Inflammatory macrophage (primary cell): ENCODE measurements at places on chromosomes 16 and 17.

DNA sequence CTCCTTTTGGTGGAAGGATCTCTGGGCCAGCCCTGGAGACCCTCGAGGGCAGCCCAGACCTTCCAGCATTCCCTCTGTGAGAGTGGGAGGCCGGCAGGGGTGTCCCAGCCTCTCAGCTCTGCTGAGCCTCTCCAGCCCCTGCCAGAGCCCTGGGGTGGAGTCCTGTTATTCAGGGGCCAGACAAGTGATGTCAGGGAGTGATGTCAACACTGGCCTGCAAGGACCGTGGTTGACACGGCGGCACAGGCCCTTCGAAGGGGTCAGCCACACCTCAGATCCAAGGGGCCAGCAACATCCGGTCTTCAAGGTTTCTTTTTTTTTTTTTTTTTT, 231.2 kb downstream of the KATNIP start:
- DNase-seq: no peak

DNA sequence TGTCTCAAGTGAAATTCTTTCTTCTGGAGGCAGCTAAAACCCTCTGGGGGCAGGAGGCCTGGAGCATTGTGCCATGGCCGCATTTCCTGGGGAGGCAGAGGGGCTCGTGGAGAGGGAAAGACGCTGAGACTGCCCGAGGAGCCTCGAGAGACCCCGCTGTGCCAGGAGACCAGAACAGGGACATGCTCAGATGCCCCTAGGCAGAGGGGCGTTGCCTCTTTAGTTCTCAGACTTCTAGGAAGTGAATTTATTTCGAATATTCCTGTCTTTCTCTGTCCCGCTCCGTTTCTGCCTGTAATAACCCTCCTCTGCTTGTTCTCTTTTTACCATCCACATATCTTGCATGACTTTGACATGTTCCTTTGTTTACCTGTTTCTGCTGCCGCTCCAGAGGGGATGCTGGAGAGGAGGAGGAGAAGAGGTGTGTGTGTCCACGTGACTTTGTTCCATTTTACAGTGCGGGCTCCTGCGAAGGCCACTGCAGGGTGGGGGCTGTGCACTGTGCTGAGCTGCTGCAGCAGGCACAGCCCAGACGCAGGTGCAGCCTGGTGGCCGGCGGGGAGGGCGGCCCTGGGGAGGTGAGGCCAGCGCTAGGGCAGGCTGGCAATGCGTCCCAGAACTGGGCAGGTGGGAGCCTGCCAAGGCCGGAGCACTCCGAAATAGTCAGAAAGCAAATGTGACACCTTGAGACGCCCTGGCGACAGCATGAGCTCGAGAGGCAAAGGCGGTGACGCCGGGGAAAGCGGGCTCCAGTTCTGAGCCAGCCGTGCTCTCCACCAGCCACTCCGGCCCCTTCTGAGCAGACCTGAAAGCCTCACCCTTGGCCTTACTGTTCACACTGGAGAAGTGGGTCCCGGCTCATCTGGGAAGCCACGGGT, 29.9 kb downstream of the CIBAR2 start:
- no peak for DNase-seq

- no peak for DNase-seq
Measured at GRCh38 chr17:63325808-63326207, 120.3 kb downstream of the CYB561 start.

GRCh38 chr17:12789481-12790248, at the start of gene ARHGAP44:
Gene ARHGAP44 (plus strand): TSS chr17:12789498. CDS start chr17:12789839, 341 bp downstream.
- DNase-seq: peak; percentile 9

DNA sequence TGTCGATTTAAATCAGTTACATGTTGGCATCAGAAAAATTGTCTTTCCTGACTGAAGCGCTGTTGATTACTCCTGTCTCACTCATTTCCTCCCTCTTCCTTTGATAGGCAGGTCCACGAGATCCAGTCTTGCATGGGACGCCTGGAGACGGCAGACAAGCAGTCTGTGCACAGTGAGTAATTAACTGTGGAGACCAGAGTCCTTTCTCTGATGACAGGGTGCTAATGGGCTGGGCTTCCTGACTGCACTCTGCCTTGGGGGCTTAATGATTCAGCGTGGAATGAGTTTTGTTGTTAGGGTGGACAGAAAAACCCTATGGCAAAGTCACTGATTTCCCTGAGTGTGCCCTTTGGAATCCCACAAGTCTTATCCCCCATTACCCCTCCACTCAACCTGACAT, 6.5 kb downstream of the GOSR2 start:
- DNase-seq: no peak

DNA sequence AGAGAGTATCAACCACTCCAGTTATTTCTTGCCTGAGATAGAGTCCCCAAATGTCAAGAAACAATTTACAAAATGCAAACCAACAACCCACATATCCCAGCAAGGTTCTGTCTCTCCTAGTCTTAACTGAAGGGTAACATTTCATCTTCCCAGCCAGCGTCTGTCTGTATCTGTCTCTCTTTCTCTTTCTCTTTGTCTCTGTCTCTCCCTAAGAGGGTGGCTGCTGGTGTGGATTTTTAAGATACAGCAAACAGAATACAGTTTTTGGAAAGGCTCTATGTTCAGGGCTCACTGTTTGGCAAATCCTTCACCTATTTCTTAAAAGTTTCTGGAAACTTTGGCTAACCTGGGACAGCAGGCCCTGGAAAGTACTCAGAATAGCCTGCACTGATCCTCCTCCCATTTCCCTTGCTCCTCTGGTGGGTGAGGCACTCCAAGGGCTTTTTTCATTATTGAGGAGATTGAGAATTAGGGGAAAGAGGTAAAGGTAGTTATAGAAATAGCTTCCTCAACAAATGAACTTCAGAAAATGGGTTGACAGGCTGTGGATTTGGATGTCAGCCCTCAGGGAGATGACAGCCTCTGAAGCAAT, 6.2 kb downstream of the HOXB4 start:
- DNase-seq: no peak

GRCh38 chr16:28858421-28858820, 5.2 kb upstream of the SH2B1 start:
- no peak for DNase-seq

DNA sequence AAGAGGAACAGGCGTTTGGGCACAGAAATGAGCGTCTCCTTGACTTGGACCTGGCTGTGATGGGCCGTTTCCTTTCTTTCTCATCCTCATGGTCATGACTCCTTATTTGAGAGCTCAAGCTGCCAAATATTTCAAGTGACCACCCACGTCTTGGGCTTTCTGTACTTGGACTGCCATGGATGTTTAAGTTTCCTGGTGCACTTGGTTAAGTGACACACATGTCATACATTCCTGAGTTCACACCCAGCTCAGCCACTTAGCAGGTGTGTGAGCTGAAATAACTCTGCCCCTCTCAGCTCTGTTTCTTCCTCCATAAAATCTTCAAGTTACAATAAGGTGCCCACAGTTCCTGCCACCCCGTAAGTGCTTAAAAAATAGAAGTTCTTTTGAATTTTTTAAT, 114.5 kb downstream of the CLEC16A start:
- DNase-seq: no peak

DNA sequence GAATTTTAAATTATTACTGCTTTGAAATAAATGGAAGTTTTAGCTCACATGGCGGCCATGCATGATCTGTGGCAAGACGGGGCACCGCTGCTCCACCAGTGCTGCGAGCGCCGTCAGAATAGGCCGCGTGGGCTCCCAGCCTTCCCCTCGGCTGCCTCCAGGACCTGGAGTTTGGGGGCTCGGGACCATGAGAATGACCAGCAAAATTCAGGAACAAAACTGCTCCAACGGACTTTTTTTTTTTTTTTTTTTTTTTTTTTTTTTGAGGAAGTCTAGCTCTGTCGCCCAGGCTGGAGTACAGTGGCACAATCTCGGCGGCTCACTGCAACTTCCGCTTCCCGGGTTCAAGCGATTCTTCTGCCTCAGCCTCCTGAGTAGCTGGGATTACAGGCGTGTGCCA, 38.3 kb upstream of the AKAP1 start:
- DNase-seq: peak; percentile 74

- DNase-seq: no peak
Measured at GRCh38 chr17:65656390-65657250, 95.2 kb upstream of the AXIN2 start.

DNA sequence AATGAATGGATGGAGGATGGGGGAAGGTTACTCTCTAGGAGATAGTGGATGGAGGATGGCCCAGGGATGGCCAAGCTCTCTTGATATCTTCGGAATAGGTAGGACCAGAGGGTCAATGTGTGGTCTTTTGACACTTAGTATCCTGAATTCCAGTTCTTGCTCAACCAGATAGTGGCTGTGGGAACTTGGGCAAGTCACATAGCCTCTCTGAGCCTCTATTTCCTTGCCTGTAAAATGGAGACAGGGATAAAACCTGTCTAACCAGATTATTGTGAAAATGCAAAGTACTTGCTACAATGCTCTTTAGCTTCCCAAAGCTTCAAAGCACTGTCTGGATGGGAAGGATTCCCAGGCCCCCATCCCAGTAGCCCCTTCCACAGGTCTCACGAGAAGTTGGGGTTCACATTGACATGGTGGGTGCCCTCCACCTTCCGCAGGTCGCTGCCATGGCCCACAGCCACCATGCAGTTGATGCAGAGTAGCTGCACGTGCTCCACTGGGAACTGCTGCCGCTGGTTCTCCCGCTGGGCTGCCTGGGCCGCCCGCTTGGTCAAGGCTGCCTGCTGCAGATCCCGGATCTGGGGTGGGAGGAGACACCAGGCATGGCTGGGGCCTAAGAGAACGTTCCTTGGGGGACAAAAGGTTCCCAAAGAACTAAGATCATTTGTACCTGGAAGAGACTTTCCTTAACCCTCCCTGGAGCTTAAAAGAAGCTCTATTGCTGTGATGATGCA, 5.1 kb upstream of the ZNF385C start:
- DNase-seq: no peak

GRCh38 chr17:38729886-38730525, at the start of gene CISD3:
Gene CISD3 (plus strand): TSS chr17:38730341. CDS start chr17:38730359, 18 bp downstream.
- DNase-seq: peak; percentile 76

DNA sequence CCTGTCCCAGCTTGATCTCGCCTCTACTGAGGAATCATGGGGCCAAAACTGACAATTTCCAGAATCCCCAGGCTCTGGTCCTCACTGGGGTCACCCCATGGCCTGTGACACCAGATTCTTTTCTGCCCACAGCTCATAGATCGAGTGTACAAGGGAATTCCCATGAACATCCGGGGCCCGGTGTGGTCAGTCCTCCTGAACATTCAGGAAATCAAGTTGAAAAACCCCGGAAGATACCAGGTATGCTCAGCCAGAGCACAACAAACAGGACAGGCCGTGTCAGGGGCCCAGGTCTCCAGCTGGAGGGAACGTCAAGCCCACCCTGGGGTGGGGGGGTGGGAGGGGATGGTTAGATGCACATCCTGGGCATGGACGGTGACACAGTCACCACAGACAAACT, 17.5 kb downstream of the USP6 start:
- DNase-seq: no peak

- no peak for DNase-seq
Measured at GRCh38 chr17:61000911-61001310, 323.3 kb downstream of the BCAS3 start.

DNA sequence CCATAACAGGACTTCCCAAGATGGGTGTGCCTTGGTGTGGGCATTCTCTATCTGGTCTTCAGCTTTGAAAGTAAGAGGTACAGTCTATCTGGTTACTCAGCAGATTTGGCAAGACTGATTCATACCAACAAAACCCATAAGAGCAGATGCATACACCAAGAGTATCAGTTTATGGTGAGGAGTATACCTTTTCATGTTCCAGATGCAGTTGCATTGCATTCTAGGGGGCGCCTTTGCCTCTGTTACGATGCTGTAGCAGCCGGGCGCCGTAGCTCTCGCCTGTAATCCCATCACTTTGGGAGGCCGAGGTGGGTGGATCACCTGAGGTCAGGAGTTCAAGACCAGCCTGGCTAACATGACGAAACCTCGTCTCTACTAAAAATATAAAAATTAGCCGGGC, 31.1 kb upstream of the CARMIL2 start:
- peak; percentile 3 for DNase-seq

DNA sequence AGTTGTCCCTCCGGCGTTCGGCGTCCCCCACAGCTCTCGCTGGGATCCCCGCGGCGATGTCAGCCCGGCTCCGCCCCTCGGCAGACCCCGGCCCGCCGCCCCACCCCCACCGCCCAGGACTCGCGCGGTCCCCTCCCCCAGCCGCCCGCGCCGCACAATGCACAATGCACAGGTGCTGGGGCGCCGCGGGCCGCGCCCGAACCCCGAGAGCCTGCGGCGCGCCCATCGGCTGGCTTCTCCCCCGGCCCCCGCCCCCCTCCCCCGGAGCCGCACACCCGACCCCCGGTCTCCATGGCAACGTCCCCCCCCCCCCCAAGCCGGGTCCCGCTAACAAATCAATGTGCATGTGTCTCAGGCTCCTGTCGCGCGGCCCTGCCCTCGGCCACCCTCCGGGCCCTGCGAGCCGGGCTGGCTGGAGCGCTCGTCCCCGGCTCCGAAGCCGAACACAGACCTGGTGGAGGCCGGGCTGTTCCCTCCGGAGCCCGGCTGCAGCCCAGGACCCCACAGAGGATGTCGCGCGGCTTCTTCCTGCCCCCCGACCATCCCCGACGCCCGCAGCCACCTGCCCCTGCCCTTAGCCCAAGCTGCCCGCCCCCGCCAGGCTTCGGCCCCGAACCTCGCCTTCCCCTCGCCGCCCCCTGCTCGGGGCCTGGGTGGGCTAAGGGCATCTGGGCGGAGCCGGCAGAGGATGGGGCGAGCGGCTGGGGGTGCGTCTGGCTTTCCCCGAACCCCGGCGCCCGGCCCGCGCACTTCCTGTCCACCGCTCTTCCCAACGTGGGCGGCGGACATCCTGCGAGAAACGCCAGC, 818 bp upstream of the CBX8 start:
- DNase-seq: no peak

DNA sequence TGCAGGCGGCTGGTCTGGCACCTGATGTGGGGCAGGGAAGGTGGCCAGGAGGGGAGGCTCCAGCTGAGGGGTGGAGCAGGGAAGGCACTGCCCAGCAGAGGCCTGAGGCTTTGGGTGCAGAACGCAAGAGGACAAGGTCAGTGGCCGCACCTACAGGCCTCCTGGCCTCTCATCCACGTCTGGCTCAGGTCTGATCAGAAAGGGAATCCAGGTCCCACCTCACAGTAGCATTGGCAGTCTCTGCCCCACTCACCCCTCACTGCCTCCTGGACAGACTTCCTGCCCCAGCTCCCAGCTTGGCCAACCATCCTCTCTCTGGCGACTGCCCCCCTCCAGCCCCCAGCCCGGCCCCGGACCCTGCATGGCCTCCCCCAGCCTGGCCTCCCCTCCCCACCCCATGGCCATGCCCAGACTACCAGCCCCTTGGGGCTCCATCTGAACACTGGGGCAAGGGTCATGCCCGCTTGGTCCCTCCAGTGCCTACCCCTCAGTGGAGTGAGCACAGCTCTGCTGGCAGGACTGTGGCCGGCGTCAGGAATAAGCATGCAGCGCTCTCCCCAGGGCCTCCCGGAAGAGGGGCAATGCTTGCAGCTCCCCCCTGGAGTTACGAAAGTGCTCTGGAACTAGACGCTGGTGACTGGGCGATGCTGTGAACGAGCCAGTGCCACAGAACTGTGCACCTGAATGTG, 4.6 kb downstream of the UTS2R start:
- no peak for DNase-seq

- DNase-seq: peak; percentile 94
Measured at GRCh38 chr16:22195695-22196558, 10.2 kb upstream of the EEF2K start.
